ENCODE measurements at places on chromosomes 7 and 10. TPM values are rescaled to one million over a fixed set of nuclear protein-coding genes. Genes with fewer than 3 reads are reported as not detected.

CCL24 gene
- not detected for polyA plus RNA-seq

EGR2 gene
- polyA plus RNA-seq, result not detected

SRRM3 gene
- 7.0 TPM for polyA plus RNA-seq

CHN2 gene
- polyA plus RNA-seq, result 20.8 TPM

LIPJ gene
- polyA plus RNA-seq, result not detected

LIPK gene
- polyA plus RNA-seq, result not detected

MLXIPL gene
- not detected for polyA plus RNA-seq

SFTPA1 gene
- polyA plus RNA-seq, result not detected

TAS2R41 gene
- polyA plus RNA-seq, result not detected

BICC1 gene
- not detected for polyA plus RNA-seq

PAOX gene
- 5.3 TPM for polyA plus RNA-seq

STEAP4 gene
- not detected for polyA plus RNA-seq

GJD4 gene
- not detected for polyA plus RNA-seq

TRIM73 gene
- 0.27 TPM for polyA plus RNA-seq

FGFR2 gene
- polyA plus RNA-seq, result 53.3 TPM

CCDC136 gene
- polyA plus RNA-seq, result 30.8 TPM

SFRP4 gene
- 0.36 TPM for polyA plus RNA-seq

SBDS gene
- polyA plus RNA-seq, result 170 TPM

CHST15 gene
- 38.8 TPM for polyA plus RNA-seq

PTN gene
- polyA plus RNA-seq, result 186 TPM

LRCH4 gene
- polyA plus RNA-seq, result 0.34 TPM

PAX4 gene
- polyA plus RNA-seq, result not detected

GPR26 gene
- 0.67 TPM for polyA plus RNA-seq

PARD3 gene
- polyA plus RNA-seq, result 1.0 TPM

Data from Purkinje cell (primary cell).